ENCODE measurements at places on chromosomes 5 and 9.

DNA sequence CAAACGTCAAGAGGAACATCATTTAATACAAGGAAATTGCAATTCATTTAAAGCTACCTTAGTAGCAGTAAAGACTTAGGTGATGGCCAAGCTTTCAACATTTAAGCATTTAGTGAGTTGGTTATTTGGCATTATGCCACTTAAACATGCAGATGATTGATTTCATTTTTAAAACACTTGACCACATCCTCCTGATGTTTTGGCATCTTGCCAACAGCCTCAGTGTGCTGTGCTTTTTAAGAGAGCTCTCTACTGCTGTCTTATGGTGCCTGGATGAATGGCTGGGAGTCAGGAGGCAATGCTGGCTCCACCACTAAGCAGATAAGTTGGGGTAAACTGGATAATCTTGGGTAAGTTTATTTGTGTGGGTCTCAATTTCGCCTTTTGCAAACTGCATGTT, 364.5 kb downstream of the MAN2A1 start:
- DNase-seq = peak; percentile 22

- DNase-seq = no peak
Observed at GRCh38 chr9:35553670-35554543, 51.2 kb upstream of the TESK1 start.

- DNase-seq = no peak
Observed at GRCh38 chr5:2732850-2733249, 18.6 kb downstream of the IRX2 start.

DNA sequence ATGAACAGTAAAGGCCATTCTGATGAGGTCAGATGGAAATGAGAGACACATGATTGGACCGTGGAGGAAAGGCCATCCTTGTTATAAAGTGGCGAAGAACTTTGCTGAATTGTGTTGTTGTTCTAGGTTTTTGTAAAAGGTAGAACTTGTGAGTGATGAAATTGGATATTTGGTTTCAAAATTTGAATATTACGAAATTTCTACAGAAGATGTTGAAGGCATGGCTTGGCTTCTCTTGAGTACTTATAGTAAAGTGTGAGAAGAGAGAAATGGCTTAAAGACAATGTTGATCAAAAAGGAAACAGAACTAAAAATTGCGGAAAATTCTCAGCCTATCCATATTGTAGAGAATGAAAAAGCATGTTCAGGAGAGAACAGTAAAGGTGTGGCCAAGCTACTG, 166.6 kb upstream of the S1PR3 start:
- no peak for DNase-seq

- DNase-seq = no peak
Observed at GRCh38 chr5:68409259-68409658, 193.7 kb downstream of the PIK3R1 start.

DNA sequence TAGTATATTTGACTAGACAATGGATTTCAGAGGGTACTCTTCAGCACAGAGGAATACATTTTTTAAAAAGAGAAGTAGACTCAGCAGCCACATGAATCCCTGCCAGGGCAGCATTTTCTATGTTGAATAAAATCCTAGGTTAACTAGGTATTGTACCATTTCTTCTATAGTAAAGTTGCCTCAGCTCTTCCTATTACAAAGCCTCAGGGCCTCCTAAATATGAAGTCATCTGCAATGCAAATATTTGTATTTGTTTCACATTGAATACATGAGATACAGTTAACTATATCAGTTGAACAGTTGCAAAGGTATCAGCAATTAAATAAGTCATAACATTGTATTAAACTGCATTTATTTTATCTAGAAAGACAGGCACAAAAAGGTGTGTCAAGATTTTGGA, 59.5 kb downstream of the NUDT12 start:
- DNase-seq = no peak

DNA sequence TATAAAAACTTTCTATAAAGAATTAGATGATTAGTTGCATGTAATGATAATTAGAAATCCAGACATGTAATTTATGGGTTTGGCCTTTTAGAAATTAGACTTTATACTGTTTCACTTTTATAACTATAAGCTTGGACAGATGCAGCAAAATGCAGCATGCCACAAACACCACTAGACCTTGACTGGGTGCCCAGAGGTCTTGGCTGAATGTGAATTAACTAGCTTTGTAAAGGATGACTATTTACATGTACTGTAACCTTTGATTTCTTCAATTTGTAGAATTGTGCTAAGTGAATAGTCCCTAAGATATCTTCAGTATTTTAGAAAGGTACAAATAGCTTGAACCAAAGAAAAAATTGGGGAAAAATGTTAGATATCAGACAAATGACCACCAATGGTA, 2168.1 kb downstream of the MAT2B start:
- DNase-seq = no peak

- DNase-seq = no peak
Observed at GRCh38 chr5:60262576-60263295, 369.2 kb upstream of the PDE4D start.

Measured in T-helper 1 cell (primary cell).